Uterus (tissue), 4 donors: ENCODE measurements at places on chromosomes 2 and 18. TPM values are rescaled to one million over a fixed set of nuclear protein-coding genes. Genes with fewer than 3 reads are reported as not detected.

DNA sequence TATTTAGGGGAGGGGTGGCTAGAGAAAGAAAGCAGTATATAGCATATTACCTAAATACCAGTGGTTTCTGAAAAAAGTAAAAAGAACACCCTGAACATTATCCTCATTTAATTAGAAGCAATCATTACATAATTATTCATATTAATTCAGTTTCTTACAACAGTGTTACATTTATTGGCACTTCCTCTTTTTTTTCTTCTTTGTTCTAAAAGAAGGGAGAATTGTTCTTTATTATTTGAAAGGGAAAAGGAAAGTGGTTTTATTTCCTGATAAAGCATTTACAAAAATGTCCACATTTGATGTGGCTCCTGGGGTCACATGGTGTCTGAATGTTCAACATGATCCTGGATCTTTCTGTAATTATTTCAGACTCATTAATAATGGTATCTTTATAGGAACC, 254.9 kb upstream of the ZEB2 start:
- no peaks in the 10 kb centered on the region for H3K36me3 ChIP-seq
- DNase-seq, result no peak
- H3K27ac ChIP-seq, result no peak overlapping the region
- no peaks in the 10 kb centered on the region for H3K27me3 ChIP-seq
- H3K4me3 ChIP-seq, result no peak overlapping the region

DNA sequence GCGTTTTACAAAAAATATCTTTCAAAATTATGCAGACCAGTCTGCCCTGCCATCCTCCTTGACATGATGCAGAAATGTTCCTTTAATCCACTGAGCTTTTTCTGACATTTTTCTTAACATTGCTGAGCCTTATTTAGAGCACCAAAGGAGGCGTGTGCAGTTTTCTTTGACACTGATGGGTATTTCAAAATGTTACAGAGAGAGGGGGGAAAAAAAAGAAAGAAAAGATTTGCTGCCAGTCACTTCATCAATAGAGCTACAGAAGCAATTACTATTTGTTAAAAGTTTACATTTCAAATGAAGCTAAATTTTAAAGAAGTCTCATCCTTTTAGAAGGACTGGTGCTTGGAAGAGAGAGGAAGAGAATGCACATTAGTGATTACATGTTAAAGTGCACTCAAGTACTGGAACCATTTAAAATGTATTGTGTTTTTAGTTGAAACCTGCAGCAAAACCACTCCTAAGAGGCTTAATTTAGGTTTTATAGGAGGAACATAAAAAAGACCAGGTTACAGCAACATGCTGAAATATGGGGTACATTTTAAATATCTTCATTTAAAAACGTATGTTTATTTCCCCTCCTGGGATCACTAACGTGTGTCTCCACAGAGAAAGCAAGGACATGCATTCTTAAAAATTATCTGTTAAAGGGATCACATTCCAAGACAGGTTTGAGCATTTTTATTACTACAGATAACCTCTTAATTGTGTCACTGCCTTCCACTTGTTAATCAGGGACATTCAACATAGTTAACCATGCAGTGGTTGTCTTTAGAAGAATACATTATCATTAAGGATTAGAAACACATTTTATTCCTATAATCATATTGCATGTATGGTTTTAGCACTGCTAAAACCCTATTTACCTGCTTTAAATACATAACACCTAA, 258.4 kb downstream of the MEIS1 start:
- H3K36me3 ChIP-seq, result no peaks in the 10 kb centered on the region
- no peak for DNase-seq
- peak overlapping the region; percentile 97 for H3K27ac ChIP-seq

The GRP gene
- not detected for total RNA-seq

The CPO gene
- total RNA-seq, result 0.90 TPM
